ENCODE measurements at places on chromosomes 2 and 18.

- no peak for DNase-seq
Measured at GRCh38 chr2:598058-598802, 79.0 kb downstream of the TMEM18 start.

- DNase-seq: no peak
Measured at GRCh38 chr2:55804535-55804934, 110.9 kb upstream of the PNPT1 start.

DNA sequence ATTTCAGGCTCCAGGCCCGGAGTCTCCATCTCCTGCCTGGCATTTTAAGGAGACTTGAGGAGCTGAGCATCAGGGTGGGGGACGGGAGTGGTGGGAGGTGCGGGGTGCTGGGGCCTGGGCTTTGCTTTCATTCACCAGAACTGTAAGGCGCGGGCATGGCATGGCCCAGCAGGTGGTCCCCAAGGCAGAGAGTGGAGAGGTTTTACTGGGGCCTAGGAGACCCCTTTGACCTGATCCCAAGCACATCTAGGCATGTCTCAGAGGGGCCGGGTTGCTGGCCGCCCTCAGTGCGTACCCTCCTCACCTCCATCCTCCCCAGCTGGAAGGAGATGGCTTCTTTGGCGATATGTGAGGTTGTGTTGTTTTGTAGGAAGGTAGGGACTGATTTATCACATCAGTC is 172.5 kb downstream of the KLHL29 start:
- DNase-seq: no peak

- DNase-seq: no peak
Measured at GRCh38 chr2:61853086-61853846, 594 bp downstream of the FAM161A start.

- DNase-seq: no peak
Measured at GRCh38 chr2:174338671-174339560, 4.2 kb downstream of the SP9 start.

DNA sequence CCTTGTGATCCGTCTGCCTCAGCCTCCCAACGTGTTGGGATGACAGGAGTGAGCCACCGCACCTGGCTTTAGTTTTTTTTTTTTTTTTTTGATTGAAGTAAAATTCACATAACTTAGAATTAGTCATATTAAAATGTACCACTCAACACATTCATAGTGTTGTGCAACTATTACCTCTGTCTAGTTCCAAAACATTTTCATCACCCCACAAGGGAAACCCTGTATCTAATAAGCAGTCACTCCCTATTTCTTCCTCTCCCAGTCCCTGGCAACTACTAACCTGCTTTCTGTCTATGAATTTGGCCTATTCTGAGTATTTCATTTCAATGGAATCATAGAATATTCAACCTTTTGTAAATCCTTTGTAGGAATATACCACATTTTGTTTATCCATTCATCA is 123.9 kb upstream of the FAM117B start:
- peak; percentile 28 for DNase-seq

GRCh38 chr2:94999431-94999883 is 26.1 kb upstream of the MAL start:
- no peak for DNase-seq

DNA sequence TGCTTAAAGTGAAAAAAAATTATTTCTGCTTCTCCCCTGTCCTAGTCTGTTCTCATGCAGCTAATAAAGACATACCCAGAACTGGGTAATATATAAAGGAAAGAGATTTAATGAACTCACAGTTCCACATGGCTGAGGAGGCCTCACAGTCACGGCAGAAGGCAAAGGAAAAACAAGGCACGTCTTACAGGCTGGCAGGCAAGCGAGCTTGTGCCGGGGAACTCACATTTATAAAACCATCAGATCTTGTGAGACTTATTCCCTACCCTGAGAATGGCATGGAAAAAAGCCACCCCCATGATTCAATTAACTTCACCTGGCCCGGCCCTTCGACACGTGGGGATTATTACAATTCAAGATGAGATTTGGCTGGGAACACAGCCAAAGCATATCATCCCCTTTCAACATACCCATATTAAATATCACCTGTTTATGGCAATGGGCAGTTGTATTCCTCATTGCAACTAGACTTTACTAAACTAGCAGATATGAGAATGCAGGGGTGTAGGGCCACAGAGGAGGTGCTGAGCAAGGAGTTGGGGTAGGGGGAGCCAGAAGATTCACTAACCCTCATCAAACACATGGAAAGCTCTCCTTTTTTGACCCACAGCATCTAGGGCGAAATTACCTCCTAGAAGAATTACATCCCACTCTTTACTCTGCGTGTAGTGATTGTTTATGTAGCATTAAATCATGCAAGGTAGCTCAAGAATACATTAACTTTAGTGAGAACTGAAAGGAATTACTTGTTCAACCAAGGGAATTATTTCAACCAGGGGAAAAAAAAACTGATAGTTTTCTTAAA is 183.3 kb upstream of the DOK6 start:
- DNase-seq: no peak

Measured in IMR-90 (cell line).